Hepatic stellate cell (primary cell): ENCODE measurements at places on chromosomes 4 and X.

DNA sequence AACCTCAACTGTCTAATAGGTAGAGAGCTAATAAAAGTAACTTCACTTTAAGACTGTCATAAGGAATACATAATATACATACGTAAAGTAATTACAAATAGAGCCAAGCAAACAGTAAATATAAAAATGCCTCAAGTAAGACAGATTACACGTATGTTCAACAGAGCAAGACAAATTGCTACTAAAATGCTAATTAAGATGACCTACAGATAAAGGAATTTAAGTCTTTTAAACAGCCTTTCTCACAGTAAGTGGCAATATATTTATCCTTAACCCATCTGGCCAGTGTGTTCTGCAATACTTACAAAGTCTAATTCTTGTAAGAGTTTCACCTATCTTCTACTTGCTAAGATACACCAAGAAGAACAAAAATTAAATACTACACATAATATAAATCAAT lies 12.7 kb downstream of the G3BP2 start:
- no peak for DNase-seq

GRCh38 chr4:186201535-186202230 lies 10.3 kb downstream of the CYP4V2 start:
- DNase-seq, result peak; percentile 67

- no peak for DNase-seq
These were observed 362.6 kb upstream of the MAGEB2 start for GRCh38 chrX:29852767-29853166.

DNA sequence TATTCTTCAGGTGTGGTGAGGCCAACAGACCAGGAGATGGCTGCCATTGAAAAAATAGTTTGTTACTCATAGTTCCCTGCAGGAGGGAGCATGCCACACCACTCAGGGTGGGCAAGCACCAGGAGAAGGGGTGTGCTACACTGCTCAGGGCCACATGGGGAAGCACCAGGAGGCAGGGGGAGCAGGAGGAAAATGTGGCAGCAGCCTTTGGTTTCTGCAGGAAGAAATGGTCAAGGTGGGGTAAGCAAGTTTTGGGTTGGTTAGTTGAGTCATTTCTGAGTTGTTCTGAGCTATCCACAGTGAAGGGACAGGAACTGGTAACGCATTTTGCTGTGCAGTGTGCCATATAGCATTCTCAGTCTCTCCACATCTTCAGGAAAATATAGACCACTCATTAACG lies 23.8 kb downstream of the FGFBP1 start:
- DNase-seq, result no peak

GRCh38 chr4:183205193-183205592 lies 106.1 kb downstream of the WWC2 start:
- DNase-seq, result no peak

DNA sequence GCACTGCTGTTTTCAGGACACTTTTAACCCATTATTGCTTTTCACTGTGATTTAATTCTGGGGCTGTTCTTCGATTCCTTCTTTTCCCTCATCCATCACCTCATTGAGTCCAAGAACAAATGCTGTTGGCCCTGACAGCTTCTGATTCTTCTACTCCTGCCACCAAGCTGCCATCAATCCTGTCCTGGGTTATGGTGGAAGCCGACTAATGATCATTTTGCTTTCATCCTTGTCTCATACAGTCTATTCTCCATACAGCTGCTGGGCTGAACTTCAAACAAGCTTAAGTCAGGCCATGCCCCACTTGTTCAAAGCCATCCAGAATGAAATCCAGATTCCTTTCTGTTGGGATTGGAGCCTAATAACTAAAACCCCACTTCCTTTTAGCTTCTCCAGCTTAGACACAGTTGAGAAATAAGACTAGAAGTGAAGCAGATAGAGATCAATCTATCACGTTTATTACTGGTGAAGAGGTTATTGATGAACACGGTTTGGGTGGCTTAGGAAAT lies 161.9 kb downstream of the STK32B start:
- no peak for DNase-seq

- DNase-seq, result no peak
These were observed 169.9 kb downstream of the DCLK2 start for GRCh38 chr4:150248181-150248580.

DNA sequence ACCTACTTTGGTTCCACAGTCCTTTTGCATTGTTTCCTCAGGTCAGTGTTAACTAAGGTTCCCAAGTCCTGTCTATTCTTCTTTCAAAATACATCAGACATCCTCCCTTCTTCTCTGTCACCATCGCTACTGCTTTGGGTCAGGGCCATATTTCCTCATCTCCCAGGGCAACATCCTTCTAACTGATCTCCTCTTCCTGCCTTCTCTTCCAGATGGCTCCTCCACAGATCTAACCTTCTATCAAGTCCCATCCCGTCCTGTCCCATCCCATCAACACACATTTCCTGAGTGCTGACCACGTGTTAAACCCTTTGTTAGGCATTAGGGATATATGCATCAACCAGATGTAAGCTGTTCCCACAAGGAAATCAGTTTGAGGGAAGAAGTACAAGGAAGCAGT lies 25.9 kb downstream of the PLAC1 start:
- DNase-seq, result no peak

- no peak for DNase-seq
These were observed 57.4 kb upstream of the GRID2 start for GRCh38 chr4:92246384-92246783.

- no peak for DNase-seq
These were observed 76.9 kb upstream of the EXOC1L start for GRCh38 chr4:55742655-55743202.

DNA sequence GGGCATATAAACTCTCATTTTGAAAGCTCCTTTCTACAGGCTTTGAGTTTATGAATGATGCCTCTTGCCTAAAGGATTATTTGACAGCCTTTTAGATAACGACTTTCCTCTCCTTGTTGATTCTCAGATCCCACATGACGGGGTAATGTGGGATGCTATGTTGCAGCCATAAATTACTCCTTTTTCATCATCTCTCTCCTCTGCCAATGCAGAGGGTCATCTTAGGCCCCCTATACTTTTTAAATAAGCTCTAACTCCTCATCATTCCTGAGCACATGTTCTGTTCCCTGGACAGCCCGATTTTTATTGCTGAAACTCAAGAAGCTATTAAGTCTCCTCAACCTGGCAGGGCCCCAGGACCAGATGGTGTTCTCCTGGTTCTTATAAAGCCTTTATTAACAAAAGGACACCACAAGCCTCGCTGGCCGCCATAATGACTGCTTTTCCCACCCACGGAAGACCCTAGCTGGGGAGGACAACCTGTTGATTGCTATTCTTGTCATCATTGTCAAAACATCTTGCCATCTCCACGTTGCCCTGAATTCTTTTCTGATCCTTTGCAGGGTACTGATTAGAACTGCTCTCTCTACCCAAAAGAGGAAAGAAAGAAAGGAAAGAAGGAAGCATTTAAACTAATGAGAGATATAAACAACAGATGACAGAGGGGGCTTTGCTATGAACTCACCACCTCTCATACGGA lies 150.7 kb downstream of the DHX15 start:
- no peak for DNase-seq

- no peak for DNase-seq
These were observed 30.2 kb downstream of the CLDN2 start for GRCh38 chrX:106950381-106950780.

GRCh38 chr4:185945906-185946305 lies 123.0 kb upstream of the TLR3 start:
- DNase-seq, result no peak

DNA sequence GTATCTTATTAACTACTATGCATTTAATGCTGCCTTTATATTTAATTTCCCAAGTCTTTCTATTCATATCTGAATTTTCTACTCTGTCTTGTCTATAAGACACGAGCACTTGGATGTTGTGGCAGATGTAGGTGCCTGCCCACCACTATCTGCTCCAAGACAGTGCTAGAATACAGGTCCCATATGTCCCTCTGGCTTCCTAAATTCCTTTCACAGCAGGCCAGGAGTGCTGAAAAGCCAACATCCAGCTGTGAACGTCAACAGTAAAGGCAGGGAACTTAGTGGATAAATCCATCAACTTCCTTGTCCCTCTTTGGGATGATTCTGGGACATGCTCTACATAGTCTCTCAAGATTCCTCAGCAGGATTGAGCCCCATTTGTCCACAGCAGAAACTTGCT lies 245.1 kb upstream of the ETNPPL start:
- no peak for DNase-seq

DNA sequence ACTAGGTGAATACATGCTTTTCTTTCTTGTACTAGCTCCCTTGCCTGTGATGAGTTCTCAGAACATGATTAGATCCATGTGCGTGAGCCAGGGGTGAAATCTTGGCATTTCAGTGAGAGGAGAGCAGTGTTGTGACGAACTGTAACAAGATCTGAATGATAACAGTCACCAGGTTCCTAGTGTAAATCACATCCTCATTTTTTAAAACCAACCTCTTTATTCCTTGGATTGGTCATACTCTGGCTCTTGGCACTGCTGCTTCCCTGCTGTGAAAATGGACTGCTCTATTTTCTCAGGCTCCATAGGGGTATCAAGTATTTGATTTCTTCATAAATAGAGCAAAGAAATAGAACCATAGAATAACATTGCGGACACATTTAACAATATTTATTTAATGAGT lies 206.3 kb downstream of the SLC4A4 start:
- DNase-seq, result no peak

DNA sequence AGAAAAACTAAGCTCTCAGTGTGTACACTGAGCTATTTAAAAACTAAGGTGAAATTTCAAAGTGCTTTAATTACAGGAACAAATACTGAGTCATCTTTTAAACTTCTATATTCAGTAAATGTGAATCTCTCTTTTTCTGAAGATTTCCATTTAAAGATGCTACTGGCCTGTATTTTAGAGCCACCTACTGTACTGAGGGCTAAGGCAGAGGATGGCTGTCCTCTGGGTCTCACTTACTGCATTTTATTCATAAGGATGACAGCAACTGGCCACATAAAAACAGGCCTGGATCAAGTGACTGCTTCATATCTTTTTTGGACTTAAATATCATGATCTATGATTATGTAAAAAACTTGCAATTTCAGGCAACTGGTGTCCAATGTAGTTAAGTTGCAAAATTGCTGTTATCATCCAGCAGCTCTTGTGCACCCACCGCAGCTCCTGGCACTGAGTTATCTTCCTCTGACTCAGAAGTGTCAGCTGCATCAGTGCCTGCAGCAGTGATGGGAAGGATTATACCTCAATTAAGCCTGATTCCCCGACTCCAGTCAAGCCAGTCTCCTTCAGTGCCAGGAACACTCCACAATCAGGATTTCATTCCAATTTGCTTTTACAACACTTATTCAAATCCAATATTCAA lies 1073.7 kb downstream of the PDHA2 start:
- no peak for DNase-seq

- DNase-seq, result no peak
These were observed 339 bp downstream of the CUL4B start for GRCh38 chrX:120560405-120560841.

DNA sequence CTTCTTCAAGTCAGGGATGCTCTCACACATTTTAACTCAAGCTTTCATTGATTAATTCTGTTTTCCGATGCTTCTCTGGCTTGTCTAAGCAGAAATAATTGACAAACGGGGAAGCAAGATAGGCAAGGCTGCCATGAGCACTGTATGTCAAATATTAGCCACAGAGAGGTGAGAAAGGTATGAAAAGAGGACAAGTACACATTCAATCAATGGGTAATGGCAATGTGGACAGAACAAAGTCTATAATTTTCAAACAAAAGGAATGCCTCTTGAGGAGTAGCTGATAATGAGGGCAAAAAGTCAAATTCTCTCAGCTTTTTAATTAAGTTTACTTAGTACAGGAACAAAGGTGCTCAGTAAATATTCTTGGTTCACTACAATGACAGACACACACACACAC lies 19.6 kb downstream of the COX7B2 start:
- DNase-seq, result no peak

DNA sequence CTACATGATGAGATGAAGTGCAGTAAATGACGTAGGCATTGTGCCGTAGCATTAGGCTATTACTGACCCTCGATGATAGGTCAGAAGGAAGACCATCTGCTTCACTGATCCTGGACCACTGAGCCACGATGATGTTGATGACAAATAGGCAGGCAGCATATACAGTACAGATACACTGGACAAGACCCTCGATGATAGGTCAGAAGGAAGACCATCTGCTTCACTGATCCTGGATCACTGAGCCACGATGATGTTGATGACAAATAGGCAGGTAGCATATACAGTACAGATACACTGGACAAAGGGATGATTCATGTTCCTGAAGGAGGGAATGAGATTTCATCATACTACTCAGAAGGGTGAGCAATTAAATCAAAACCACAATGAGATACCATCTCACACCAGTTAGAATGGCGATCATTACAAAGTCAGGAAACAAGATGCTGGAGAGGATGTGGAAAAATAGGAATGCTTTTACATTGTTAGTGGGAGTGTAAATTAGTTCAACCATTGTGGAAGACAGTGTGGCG lies 50.9 kb downstream of the BEND4 start:
- DNase-seq, result no peak

DNA sequence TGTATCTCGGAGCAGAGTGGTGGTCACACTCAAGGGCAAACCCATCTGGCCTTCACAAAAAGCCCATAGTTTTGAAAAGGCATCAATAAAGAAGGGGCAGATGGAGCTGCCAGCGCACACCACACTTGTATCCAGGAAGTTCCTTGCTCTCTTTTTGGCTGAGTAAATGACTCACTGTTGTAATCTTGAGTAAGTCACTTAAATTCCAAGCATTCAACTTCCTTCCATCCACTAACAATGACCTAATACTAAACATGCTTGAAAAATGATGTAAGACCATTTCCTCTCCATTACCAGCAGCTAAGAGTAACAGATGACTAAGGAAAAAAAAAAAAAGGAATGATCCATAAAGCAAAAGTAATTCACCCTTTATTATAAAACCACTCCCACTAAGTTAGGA lies 32.4 kb upstream of the MYOZ2 start:
- DNase-seq, result peak; percentile 64

DNA sequence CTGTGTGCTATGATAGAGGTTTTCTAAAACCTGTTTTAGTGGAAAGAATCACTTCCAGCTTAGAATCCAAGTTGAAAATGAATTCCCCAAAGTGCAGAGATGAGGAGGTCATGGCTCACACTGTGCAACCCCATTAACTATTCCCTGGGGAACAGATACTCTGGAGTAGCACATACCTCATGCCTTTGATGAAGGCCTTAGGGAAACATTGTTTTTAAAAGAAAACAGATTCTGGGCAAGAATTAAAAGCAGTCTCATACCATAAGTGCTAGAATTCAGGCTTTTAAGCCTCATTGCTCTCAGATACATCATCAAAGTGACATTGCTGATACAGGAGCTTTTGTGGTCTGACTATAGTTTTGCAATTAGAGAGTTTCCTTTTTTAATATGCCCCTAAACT lies 115.1 kb downstream of the NDST4 start:
- DNase-seq, result no peak

DNA sequence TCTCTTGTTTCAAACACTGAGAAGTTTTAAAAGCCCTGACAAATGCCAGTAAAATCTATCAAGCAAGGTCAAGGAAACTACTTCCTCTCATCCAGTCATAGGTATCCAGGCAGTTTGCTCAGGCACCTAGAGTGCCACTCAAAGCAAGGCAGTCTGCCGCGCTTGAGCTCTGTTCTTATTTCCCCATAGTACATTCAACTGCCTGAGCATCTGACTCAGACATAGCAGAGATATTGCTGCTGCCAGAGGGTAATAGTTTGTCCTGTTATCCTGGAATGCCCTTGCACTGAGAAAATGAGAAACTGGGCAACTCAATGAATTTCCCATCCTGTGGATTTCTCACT lies 16.1 kb upstream of the ATP8A1 start:
- DNase-seq, result no peak
